ENCODE measurements at places on chromosomes 12 and 14.

- no peak for DNase-seq
Measured at GRCh38 chr14:52829527-52830185, 38.2 kb upstream of the GNPNAT1 start.

- no peak for DNase-seq
Measured at GRCh38 chr12:69655616-69656340, 43.3 kb downstream of the BEST3 start.

DNA sequence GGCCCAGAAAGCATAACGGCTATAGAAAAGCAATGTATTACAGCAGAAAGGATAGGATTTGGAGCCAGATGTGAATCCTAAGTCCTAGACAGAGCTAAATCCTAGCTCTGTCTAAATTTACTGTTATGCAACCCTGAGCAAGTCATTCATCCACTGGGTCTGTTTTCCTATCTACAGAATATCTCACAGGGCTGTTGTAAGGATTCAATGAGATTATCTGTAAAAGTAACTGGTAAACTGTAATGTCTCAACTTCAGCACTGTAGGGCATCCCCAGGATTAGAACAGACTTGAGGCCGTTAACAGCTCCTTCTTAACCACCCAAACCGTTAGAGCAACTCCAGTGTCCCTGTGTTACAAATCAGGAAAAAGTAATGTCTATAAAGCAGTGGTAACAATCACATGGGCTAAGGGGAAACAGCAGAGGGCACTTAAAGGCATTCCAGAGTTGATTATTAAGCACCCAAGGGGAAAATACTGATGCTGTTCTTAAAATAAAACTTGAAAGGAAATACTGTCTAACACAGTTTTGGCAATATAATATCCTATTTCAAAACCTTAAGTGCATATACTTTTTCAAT is 10.1 kb downstream of the GMFB start:
- no peak for DNase-seq

DNA sequence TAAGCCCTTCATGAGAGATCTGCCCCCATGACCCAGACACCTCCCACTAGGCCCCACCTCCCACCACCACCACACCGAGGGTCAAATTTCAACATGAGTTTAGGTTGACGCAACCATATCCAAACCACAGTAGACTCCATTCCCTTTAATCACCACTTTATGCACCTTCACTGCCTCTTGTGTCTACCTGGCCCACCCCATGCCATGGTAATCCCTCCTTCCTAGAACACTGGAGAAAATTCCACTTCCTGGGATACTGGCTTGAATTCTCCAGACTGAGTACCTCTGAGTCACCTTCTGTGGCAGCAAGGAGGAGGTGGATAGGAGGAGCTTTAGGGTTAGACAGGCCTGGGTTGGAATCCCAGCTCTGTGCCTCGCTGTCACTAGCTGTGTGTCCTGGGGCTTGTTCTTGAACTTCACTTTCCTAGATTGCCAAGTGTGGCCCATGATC is 26.1 kb upstream of the CIPC start:
- DNase-seq = no peak

DNA sequence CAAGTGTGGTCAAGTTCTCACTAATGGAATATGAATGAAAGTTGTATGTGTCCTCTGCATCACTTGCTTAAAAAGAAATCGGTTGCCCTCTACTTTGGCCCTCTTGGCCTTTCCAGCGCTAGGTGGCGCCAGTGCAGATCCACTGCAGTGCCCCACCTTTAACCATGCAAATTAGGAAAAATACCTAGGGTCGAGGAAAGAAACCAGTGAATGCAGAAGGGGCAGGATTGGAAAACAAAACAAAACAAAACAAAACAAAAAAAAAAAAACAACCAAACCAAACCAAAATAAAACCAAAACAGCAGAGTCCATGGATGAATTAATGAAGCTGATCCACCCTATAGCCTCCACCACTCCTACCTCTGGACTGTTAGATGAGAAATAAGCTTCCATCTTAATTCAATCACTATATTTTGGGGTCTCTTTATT is 12.9 kb upstream of the NEMF start:
- DNase-seq = peak; percentile 74

GRCh38 chr12:6782850-6783566 is 6.3 kb upstream of the CD4 start:
- DNase-seq = no peak

DNA sequence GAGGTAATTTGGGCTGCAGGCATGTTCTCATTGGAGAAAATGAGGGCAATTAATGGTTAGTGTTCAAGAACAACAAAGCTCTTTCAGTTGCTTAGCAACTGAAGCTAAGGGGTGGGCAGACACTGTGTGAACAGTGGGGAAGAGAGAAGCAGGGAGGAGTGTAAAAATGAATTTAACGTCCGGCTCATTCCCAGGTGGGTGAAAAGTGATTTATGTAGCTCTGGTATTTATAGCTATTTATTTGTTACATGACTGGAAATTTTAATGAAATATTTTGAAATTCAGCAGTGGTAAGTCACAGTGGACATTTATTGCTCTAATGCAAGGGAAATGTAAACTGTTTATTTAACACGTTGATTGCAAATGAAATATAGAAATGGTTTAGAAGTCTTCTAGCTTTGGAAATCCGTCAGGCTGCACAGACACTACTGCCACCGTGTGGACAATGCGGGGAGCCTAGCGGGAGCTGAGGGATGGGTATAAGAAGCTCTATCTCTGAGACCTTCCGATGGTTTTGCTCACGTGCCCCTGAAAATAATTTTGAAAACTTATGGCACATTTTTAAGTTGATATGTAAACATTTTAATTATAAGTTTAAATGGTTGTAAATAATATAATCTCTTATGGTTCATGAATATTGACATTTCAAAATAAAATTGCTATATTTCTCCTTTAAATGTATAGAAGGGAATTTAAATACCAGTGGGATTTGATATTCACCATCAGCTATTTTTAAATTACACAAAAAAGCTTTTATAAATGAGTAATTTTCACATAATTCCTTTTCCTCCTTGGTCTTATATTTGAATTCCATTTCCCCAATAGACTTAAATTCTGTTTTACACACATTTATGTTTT is 54.4 kb downstream of the E2F7 start:
- peak; percentile 53 for DNase-seq

DNA sequence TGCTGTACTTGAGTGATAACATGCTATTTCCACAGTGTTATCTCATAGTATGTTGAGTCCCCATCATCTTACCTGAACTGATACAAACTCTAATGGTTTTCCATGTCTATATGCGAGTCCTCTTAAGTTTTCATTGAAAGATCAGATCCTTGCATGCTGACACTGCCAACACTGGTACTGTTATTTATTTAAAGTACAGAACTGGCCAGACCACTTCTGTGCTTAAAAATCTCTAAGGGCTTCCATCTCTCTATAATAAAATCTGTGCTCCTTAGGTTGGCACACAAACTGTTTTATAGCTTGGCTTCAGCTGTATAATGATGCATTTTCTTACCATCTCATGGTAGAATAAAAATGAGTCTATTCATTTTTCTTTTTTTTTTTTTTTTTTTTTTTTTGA is 188.1 kb downstream of the ERC1 start:
- DNase-seq = no peak

DNA sequence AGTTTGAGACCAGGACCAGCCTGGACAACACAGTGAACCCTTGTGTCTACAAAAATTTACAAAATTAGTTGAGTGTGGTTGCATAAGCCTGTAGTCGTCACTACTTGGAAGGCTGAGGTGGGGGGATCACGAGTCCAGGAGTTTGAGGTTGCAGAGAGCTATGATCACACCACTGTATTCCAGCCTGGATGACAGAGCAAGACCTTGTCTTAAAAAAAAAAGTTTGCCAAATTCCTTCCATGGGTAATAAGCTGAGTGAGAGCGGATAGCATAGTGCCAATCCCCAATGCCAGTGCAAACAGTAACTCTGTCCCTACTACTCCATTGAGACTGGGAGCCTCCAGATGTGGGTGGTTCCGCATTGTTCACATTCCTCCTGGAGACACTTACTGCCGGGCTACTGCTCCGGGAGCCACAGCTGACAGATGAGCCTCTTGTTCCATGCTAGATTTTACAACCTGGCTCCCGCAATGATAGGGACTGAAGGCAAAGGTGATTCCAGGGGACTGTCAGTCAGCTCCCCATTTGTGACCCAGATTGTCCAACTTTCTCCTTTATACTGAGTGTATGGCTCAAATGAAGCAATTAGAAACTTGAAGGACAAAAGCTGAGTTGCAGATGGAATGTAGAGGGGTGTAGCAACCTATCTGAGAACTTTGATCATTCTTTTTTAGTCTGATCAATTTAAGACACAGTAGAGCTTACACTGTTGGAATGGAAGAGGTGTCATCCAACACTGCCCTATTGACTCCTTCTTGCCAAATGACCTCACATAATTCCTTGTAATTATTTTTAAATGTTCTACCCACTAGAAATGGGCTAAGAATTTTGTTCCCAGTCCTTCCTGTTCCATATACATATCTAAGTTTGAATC is 13.4 kb upstream of the FRMD6 start:
- no peak for DNase-seq

GRCh38 chr14:36605506-36605857 is 23.1 kb upstream of the NKX2-8 start:
- DNase-seq = no peak

GRCh38 chr12:8069582-8069981 is 3.4 kb upstream of the C3AR1 start:
- DNase-seq = no peak

- no peak for DNase-seq
Measured at GRCh38 chr14:52279408-52279807, 11.9 kb downstream of the PTGDR start.

DNA sequence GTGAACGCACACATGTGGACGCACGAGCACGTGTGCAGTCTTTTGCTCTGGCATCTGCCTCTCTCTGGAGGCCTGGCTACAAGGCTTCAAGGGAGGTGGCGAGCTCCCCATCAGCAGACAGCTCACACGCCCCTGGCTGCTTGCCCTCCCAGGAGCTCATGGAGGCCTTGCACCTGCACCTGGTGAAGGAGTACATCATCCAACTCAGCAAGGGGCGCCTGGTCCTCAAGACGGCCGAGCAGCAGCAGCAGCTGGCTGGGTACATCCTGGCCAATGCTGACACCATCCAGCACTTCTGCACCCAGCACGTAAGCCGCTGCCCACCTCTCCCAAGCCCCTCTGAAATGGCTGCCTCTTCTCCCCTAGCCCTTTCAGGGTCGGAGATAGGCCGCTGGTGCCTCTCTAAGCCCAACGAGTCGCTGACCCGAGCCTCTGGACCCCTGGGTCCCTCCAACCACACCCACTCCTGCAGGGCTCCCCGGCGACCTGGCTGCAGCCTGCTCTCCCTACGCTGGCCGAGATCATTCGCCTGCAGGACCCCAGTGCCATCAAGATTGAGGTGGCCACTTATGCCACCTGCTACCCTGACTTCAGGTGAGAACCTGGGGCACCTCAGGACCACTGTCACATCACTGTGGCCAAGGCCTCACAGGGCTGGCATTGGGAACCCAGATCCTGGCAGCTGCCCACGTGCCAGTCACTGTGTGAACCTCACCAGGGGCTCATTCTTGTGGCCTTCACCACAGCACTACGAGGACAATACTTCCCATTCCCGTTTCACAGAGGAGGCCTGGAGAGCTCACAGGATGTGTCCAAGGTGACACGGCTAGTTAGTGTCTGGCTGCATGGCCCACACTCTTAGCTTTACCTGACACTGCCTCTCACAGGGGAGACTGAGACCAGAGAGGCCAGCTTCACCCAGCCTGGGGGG is 10.2 kb downstream of the TNFAIP2 start:
- no peak for DNase-seq

GRCh38 chr12:20985399-20985798 is 145.6 kb upstream of the SLCO1B1 start:
- no peak for DNase-seq

DNA sequence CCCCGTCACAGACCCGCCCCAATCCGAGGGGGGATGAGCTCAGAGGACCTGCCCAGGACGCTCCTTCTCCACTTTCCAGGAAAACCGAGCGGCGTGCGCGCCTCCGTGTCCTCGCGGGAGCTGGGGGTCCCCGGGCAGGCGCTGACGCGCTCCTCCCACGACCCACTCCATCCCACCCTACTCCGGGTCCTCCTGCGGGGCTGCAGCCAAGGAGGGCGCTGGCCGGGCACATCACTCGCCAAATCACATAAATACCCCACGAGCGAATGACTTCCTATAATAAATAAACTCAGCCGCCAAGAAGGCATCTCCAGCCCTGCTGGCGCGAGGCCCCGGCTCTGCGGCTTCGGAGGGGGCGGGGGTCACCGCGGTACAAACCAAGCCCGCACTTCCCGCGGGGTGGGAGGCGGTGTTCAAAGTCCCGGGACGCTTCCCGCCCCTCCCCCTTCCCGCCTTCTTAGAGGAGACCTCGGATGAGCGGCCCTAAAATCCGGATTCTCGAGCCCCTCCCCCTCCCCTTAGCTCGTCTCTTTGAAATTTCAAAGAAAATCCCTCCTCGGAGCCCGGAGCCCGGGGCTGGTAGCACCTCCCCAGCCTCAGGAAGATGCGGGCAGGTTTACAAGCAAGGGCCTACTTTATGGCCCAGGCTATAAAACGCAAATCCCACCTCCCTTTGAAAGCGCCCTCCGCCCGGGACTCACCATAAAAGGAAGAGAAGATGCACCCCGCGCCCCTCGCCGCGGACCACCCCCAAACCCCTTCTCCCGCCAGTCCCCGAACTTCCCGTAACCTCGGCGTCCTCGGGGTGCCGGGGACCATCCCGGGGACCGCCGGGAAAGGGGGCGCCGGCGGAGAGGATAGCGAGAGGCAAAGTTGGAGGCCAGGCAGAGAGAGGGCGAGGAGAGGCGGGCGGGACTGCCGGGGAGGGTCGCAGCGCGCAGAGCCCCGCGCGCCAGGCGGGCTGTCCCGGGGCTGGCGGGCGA is 712 bp upstream of the FZD10 start:
- DNase-seq = no peak

GRCh38 chr14:52873065-52873464 is 77.8 kb downstream of the FERMT2 start:
- DNase-seq = no peak

DNA sequence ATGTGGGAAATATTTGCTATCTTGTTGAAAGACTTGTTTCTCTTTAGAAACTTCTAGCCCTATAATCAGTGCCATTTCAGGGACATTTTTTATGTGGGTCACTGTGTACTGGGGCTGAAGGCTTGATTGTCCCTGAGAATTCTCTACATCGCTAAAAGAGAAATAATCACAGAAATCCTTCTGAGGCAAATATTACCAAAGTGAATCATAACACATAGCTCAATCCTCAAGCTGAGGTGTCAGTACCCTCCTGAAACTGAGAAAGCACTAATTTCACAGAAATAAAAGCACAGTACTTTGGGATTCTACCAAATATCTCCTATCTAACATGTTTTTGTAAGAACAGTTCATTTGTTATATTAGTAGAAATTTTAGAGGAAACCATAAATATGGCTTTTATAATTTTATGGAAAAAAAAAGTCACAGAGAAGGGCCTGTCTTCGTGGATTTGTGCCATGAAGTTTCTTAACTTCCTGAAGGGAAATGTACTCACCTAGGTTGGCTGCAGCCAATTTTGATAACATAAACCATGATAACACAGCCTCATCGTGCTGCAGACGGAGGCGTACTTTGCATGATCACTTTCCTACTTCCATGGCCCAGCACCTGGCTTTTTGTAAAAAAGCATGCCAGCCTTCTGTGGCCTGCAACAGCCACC is 163.7 kb upstream of the HIF1A start:
- DNase-seq = no peak

GRCh38 chr14:52314595-52315354 is 663 bp downstream of the PTGER2 start:
- DNase-seq = peak; percentile 14

- no peak for DNase-seq
Measured at GRCh38 chr14:76261371-76261811, 109.7 kb downstream of the GPATCH2L start.

- no peak for DNase-seq
Measured at GRCh38 chr12:76533331-76533730, 26.2 kb downstream of the OSBPL8 start.

All from activated T-cell treated with anti-CD3 and anti-CD28 coated beads for 4 hours (primary cell).